ENCODE measurements at places on chromosomes 13 and 19.

DNA sequence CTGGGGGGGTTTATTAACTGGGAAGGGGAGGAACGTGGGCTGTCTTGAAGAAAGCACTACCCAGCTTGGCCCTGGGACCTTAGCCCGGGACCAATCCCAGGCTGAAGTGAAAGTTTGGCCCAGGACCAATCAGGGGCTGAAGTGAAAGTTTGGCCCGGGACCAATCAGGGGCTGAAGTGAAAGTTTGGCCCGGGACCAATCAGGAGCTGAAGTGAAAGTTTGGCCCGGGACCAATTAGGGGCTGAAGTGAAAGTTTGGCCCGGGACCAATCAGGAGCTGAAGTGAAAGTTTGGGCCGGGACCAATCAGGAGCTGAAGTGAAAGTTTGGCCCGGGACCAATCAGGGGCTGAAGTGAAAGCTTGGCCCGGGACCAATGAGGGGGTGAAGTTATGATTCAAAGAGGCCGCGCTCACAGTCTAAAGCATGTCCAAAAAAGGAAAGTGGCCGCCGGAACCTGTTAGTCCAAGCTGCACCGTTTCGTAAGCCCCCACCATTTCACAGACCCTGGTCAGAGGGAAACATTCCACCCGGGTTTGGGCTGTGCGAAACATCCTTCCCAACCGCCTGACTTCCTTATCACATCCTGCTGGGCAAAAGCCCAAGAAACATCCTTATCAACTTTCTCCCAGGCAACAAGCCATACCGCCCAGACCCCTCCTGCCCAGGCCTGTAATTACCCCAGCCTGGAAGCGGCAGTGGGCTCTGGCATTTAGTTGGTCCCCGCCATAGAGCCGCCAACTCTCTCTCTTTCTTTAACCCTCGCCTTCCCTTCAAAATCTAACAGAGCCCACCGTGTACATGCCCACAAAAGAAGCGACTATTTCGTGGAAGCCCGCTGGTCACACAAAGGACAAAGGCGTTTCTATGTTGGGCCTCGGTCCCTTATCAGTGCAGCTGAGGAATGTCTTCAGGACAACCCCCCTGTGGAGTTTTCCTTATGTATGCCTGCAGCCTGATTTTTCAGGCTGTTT is 1.1 kb downstream of the ZNF850 start:
- DNase-seq = peak; percentile 29

- no peak for DNase-seq
Observed at GRCh38 chr19:35142606-35143230, 337 bp upstream of the FXYD7 start.

GRCh38 chr13:112881656-112882554 is 87.1 kb upstream of the MCF2L start:
- DNase-seq = no peak

GRCh38 chr13:25001476-25002206 is 94.3 kb upstream of the PABPC3 start:
- DNase-seq = no peak

- no peak for DNase-seq
Observed at GRCh38 chr13:43141685-43142084, 118.3 kb downstream of the DNAJC15 start.

- no peak for DNase-seq
Observed at GRCh38 chr19:47183601-47184000, 47.4 kb downstream of the BBC3 start.

GRCh38 chr19:51070334-51071094 is 5.6 kb upstream of the KLK13 start:
- DNase-seq = no peak

- DNase-seq = no peak
Observed at GRCh38 chr13:41364043-41364442, 53.0 kb downstream of the NAA16 start.

GRCh38 chr13:71773531-71773930 is 93.5 kb downstream of the DACH1 start:
- DNase-seq = no peak
